Glutamatergic neuron (in vitro differentiated cells): ENCODE measurements at places on chromosomes 16 and 17. TPM values are rescaled to one million over a fixed set of nuclear protein-coding genes. Genes with fewer than 3 reads are reported as not detected.

- no peak for DNase-seq
These were observed 59.0 kb downstream of the KPNA2 start for GRCh38 chr17:68094481-68095078.

- no peak for DNase-seq
These were observed 696.8 kb upstream of the SOX9 start for GRCh38 chr17:71423871-71424546.

DNA sequence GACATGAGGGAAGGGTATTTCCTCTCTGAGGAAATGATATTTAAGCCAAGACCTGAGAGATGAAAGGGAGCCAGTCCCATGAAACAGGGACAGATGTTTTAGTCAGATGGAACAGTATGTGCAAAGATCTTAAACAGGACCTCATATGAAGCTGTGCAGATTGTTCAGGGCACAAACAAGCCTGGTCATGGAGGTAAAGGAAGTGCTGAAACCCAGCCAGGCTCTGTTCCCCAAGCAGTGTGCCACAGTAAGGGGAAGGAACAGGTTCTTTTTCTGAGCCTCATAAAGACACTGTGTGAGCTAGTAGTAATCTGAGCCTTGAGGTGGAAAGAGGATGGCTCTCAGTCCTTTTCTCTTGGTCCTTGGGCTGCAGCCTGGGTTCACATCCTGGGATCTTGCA lies 159.9 kb downstream of the ANKFN1 start:
- no peak for DNase-seq

DNA sequence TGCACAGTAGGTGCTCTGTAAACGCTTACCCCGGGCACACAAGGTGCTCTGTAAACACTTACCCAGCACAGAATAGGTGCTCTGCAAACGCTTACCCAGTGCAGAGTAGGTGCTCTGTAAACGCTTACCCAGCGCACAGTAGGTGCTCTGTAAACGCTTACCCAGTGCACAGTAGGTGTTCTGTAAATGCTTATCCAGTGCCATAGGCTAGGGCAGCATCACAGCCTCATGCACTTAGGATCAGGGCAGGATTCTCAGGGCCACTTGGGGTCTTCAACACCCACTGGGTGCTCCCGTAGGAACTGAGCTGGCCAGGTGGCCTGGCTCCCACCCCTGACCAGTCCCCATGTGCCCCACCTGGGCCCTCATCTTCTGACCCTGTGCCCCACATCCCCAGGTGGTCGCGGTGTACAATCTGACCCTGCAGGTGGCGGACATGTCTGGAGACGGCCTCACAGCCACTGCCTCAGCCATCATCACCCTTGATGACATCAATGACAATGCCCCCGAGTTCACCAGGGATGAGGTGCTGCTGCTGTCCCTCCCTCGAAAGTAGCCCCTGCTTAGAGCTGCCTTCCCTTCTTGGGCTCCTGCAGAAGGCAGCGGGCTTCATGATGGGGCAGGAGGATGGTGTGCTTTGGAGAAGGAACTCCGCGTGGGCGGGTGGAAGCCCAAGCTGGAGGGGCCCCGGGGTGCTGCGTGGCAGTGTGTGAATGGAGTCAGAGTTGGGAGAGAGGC lies 13.1 kb downstream of the SLC22A31 start:
- DNase-seq: peak; percentile 64

DNA sequence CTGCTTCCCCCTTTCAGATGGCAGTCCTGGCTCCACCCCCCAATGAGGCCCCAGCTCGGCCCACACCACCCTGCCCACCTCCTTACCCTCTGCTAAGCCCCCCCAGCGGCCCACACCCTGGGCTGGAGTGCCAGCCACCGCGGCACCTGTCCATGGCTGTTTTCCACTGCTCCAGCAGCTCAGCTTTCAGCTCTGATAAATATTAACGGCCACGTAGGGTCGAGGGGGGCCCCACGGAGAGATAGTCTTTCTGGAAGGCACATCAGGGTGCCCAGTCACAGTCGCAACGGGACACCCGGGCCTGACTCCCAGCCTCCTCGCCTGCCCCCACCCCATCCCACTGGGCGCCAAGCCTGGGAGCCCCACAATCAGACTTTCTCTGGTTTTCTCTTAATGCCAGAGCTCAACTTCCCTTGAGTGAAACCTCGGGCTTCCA lies 46.5 kb upstream of the CIBAR2 start:
- no peak for DNase-seq

DNA sequence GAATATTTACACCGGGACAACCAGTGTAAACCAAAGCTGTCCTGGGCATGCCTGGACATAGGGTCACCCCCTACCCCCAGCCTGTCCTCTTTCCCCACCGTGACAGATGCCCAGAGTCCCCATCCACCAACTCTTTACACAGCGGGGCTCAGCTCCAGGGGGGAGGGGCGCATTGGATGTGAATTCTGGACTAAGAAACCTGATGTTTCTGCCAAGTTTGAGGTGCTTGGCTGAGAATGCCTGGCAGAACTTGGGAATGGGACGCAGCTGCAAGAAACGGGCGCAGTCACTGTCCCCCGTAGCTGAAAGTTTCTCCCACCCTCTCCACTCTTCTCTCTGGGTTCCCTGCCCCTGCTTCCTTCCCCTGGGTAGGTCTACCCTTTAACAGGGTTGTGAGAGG lies 68.0 kb upstream of the CDC42EP4 start:
- DNase-seq: no peak

DNA sequence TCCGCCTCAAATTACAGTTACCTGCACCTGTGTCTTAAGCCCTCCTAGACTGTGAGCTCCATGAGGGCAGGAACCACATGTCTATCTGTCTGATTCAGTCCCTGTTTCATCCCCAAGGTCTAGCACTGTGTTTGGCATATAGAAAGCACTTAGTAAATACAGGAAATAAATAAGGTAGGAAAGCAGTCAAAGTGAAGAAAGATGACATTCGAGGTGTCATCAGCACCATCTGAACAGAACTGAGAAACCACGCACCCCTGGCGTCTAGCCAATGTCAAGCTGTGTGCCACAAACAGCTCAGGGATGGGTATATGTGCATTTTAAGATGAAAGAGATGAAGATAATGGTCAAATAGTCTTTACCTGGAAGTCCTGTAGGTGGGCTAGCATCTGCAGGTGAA lies 79.6 kb upstream of the ATP2A3 start:
- no peak for DNase-seq

DNA sequence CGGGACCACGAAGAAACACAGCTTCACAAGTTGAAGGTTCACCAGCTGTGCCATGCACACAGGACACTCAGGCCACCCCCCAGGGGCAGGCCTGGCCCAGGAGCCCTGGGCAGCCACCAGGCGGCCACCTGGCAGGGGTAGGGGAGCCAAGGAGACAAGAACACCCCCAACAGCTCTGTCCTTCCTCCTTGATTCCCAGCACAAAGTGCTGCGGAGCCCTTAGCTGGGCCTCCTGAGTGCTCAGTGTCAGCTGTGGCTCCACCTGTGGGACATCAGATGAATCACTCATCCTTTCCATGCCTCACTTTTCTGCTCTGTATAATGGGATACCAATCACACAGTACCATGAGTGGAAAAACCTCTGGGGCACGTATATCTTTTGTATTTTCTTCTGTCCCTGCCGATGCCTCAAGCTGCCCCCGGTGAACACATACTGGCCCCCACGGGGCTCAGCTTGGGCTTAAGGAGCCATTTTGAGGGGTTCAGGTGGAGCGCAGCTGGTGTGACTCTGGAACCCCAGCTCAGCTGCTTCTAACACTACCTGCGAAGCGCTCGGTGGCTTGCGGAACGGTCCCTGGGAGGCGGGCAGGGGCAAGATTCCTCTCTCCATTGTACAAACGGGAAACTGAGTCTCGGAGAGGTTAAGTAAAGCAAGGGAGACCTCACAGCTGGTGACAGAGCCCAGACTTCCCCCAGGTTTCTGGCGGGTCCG lies 12.0 kb downstream of the GALK1 start:
- no peak for DNase-seq

DNA sequence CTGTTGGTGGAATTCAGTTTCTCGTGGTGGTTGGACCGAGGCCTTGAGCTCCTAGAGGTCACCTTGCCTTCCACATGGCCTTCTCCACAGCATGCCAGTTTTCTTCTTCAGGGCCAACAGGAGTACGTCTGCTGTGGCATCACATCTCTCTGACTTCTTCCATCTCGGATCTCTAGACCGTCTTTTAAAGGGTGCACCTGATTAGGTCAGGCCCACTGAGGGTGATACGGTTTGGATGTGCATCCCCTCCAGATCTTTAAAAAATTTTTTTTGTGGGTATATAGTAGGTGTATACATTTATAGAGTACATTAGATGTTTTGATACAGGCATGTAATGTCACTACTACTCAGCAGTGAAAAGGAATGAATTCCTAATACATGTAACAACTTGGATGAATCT lies 58.3 kb upstream of the BRD7 start:
- no peak for DNase-seq

DNA sequence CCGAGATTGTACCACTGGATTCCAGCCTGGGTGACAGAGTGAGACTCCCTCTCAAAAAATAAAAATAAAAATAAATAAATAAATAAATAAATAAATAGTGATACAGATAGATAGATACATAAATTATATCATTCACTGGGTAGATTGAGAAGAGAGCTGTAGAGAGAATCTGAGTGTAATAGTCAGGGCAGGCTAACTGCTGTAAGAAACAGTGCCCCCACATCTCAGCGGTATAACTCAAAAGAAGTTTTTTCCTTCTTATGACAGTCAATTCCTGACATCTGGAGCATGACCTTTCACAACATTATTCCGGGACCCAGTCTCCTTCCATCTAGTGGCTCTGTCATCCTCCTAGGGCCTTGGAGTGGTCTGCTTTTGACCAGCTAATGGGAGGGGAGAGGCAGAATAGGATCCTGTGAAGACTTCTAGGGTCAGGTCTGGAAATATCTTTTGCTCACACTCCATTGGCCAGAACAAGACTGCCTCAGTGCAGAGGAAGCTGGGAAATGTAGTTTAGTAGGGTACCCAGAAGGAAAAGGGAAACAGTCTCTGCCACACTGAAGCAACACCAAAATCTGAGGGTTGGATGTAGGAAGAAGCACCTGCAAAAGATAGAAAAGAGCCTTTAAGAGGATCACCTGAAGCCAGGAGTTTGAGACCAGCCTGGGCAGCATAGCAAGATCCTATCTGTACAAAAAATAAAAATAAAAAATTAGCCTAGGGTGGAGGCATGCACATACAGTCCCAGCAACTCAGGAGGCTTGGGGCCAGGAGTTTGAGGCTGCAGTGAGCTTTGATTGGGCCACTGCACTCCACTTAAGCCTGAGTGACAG lies 3.0 kb upstream of the QPRT start:
- DNase-seq: no peak

DNA sequence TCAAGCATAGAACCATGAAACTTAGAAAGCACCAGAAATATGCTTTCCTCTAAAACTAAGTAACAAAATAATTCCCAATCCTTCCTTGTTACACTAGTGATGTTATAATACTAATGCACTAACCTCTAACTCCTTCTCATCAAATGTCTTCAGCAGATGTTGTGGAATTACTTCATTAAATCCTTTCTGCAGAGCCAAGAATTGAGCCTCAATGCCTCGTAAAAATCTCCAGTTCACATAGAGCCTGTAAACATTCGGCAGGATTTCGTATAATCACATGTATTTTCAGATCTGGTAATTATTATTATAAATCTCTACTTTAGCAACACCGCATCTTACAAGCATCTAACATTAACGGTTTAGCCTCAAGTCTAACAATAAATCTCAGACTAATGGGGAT lies 44.7 kb downstream of the CEP95 start:
- no peak for DNase-seq

MYOCD gene
- total RNA-seq: not detected

TLCD3B gene
- 253 TPM for total RNA-seq

MT4 gene
- not detected for total RNA-seq

EPX gene
- total RNA-seq: not detected
